ENCODE measurements at places on chromosomes 11 and 22.

DNA sequence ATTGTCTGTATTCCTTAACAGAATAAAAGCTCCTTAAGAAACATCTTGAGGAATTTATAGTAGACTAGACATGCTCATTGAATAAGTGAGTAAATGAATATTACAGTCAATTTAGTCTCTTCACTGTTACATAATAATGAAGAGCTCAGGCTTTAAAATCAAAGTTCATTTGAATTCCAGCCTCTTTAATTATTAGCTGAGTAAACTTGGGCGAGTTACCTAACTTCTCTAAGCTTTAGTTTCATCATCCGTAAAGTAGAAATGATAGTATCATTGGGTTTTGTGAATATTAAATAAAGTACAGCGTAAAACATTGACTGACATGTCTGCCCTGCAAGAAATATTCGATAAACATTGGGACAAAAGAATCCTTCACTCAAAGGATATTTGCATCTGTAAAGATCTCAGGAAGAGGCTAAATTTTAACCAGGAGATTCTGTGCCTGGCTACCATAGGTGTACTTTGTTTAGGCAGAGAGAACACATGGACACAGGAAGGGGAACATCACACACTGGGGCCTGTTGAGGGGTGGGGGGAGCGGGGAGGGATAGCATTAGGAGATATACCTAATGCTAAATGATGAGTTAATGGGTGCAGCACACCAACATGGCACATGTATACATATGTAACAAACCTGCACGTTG is 15.2 kb upstream of the BBOX1 start:
- DNase-seq, result no peak

DNA sequence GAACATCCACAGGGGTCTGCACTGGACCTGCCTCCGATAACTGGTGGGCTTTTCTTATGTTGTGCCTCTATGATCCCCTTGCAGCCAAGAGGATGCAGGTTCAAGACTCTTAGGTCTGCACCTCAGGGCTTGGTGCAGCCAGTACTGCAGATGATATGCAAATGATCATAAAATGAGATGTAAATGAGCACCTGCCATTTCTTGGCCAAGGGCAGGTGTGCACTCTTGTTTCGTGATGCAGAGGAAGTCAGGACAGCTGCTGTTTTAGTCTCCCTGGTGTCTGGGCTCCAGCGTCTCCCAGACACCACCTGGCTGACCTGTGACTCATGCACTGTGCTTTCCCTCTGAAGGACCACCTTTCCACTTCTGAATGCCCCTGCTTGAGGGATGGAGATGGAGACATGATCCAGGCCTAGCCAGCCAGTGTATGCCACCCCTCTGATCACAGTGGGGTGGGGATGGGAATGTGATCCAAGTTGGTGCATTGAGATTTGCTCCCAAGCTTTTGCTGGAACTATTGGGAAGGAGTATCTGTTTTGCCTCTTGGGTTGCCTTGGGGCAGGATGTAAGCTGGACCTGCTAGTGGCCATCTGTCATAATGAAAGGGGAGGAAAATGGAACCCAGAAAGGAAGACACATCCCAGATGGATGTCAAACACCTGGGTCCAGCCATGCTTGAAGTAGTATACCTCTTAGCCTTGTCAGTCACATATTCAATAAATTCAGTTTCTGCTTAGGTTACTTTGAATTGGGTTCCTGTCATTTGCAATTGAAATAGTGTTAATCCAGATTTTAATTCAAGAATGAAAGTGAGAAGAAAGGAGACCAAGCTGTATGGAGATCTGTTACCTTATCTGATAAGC is 3.3 kb upstream of the KCNJ11 start:
- DNase-seq, result no peak

DNA sequence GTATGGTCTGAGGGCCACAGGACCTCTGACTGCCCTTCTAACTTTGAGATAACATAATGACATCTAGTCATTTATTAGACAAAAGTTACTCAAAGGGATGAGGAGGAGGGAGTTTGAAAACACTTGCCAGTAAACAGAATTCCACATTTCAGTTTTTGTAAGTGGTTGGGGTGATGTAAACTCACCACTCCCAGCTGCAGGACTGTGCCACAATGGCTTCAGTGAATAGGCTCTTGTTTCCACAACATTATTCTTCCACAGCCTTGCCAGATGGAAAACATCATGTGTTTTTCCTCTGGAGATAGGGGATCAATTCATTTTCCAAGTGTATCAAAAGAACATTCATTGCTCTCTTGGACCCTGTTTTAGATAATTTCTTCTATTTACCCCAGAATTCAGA is 147.2 kb upstream of the BDNF start:
- no peak for DNase-seq

DNA sequence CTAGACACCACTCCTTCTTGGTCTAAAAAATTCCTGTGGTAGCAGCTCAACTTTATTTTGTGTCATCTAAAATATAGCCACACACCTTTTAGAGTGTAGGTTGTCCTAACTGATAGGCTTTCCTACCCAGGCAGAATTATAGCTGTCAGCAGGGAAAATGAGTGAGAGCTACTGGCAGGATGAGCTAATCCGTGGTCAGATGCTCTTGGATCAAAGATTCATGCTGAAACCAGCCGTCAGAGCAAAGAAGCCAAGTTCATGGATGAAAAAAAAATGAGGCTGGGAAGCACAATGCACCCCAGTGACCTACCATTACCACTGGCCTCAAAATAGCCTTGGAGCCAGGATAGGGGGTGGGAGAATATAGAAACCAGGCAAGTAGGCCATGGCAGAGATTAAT is 113.1 kb upstream of the BLID start:
- no peak for DNase-seq

- DNase-seq, result no peak
These were observed 76.0 kb upstream of the PICALM start for GRCh38 chr11:86144846-86145245.

DNA sequence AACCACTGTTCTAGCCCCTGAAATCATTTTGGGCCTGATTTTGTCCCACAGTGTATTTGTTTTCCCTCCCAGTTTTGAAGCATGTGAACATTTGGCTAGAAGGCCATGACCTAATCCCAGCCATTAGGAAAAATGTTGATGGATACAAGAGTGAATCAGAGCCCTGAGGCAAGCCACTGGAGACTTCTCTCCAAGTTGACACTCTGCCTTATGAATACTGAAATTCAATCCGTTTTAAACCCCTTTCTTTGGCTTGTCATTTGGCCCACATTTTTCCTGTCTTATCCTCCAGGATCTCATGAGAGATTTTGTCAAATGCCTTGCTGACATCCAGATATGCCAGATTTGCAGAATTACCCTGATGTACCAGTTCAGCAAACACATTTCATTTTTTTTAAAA is 158.8 kb downstream of the FAT3 start:
- no peak for DNase-seq

DNA sequence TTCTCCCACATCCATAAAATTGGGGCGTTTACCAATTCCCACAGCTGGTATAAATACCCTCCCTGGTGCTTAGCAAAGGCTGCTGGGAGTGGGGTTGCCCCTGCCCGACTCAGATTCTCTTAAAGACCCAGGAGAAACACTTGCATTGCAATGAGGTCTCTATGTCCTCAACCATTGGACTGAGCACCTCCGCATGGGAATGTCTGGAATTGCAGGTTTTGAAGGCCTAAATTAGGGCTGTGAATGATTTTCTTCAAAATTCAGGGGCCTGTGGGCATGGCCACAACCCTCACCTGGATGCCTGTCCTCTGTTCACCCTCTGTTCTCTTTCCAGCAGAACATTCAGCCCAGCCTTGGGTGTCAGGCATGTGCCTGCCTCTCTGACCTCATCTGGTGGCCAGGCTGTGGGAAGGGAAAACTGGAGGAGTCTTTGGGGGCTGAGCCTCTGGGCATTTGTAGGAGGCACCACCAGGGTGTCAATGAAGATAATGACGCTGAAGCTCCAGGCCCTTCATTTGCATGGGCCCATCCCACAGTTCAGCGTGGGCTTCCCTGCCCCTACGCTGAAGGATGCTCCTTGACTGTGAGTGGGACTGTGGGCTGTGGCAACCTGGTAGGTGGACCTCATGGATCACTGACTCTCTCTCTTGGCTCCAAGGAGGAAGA is 52.7 kb upstream of the MYEOV start:
- no peak for DNase-seq

GRCh38 chr22:50605613-50606074 is 5.1 kb downstream of the MAPK8IP2 start:
- DNase-seq, result no peak

GRCh38 chr11:45246241-45246640 is 39.9 kb downstream of the SYT13 start:
- DNase-seq, result no peak

- DNase-seq, result peak; percentile 59
These were observed 12.8 kb downstream of the PMM1 start for GRCh38 chr22:41576877-41577276.

DNA sequence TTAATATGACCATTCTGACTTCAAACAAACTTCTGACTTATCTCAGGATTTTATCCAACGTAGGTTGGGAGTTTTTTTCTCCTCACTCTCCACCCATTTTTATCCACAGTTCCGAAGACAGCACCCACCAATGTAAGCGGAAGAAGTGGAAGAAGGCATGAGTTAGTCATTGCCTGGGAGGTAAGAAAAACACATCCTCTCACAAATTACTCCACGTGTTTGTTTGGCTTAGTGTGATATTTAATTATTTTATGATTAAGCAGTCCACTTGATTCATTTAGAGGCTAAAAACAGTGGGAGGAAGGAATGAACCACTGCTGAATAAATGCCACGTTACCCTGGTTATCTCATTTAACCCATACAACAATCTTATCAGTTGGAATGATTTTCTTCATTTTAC is 389.6 kb upstream of the ARHGAP42 start:
- DNase-seq, result no peak

DNA sequence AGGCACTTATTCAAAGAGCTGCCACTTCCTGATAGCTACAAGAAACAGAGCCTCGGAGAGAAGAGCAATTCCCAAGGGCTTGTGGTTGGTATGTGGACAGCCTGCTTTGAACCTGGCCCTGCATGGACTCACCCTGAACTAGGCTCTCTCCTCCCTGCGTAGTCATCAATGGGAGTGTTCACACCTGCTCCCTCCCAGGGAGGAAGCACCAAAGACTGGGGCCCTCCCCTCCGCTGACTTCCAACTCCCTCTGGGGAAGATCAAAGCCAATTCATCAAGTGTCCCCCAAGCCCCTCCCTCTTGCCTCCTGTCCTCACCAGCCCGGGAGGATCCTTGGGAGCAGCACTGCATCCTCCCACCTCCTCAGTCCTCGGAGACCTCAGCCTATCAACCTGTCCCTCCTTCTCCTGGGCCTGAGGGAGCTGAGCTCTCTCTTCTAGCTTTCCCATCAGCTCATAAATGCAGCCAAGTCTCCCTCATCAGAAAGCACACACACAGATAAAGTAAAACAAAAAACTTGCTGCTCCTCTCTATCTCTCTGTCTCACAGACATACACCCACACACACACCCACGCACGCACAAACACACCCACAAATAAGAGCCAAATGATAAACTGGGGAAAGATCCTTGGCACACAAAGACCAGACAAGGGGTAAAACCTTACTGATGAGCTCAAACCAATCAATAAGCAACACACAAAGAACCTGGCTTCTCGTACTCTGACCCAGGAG is 3.3 kb downstream of the A4GALT start:
- no peak for DNase-seq

GRCh38 chr11:69465236-69466000 is 16.0 kb upstream of the LINC01488 start:
- no peak for DNase-seq

GRCh38 chr11:63680834-63681320 is 423 bp upstream of the RTN3 start:
- DNase-seq, result peak; percentile 53

DNA sequence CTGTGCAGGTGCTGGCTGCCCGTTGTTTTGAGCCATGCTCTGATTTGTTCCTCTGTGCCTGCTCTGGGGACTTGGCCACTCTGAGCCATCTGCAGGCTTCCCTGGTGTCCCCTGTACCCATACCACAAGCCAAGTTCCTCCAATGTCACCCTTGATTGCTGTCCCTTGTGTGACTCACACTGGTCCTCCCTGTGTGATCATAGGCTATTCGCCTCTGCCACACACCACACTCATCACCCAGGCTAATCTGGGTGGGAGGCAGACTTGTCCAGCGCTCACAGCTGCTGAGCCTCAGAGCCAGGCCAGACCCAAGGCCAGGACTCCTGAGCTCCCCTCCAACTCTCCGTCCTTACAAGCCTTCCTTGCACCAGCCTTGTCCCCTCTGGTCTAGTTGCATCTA is 31.7 kb downstream of the IGF2 start:
- no peak for DNase-seq

- DNase-seq, result no peak
These were observed 54.8 kb downstream of the CSTPP1 start for GRCh38 chr11:46991391-46991790.

DNA sequence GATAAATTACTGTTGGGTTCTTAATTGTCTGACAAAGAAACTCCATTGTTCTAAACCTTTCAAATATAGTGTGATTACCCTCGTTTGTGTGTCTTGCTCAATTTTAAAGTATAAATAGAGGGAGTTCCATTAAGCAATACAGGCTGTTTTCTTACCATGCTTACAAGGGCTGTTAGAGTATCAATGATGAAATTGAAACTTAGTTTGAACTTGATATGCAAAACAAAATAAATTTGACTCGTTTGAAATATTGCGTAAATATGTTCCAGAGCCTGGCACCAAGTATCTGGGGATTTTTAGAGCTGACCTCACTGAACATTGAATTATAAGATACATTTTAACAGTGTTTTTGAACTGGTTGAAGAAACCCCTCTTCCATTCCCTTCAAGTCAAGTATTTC is 31.7 kb downstream of the TEAD1 start:
- DNase-seq, result no peak

GRCh38 chr11:65773784-65774411 is 6.9 kb downstream of the AP5B1 start:
- DNase-seq, result no peak

DNA sequence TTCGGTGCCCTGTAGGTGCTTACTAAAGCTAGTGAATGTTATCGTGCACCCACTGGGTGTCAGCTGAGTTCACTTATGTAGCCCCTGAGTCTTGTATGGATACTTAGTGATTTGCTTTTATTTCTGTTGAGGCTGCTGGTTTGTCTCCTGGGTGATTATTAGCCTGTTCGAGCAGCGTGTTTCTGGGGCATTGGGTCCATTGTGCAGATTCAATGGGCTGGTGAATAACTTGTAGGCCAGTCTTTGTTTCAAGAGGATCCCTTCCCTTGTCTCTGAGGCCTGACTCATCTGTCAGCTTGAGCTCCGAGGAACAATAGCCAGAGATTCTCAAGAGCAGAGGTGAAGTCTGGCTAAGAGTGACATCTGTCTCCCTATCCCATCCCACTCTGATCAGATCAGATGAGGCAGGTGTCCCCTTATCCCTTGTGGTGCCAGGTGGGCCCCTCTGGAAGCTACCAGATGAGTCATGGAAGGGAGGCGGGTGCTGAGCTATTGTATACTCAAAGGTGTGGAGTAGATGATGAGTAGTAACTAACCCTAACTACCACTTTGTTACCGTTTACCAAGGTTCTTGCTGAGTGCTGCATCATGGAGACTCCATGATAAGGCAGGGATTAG is 3.7 kb downstream of the MIAT start:
- DNase-seq, result no peak

GRCh38 chr22:44130076-44130711 is 50.5 kb upstream of the PARVG start:
- no peak for DNase-seq
